ENCODE measurements at places on chromosomes 1 and 21. TPM values are rescaled to one million over a fixed set of nuclear protein-coding genes. Genes with fewer than 3 reads are reported as not detected.

SMCP gene
- not detected for total RNA-seq

CCDC185 gene
- total RNA-seq, result not detected

LGALS8 gene
- 137 TPM for total RNA-seq

RAD54L gene
- total RNA-seq, result 8.4 TPM

AZIN2 gene
- 1.9 TPM for total RNA-seq

TRIM17 gene
- not detected for total RNA-seq

PLA2G2D gene
- total RNA-seq, result not detected

SYCP1 gene
- not detected for total RNA-seq

NTRK1 gene
- total RNA-seq, result under 0.01 TPM

SLAMF9 gene
- total RNA-seq, result not detected

E2F2 gene
- total RNA-seq, result 2.0 TPM

YOD1 gene
- 8.4 TPM for total RNA-seq

MSH4 gene
- under 0.01 TPM for total RNA-seq

AMY1C gene
- total RNA-seq, result not detected

MYBPH gene
- not detected for total RNA-seq

PLA2G2A gene
- total RNA-seq, result not detected

SELENBP1 gene
- 18.7 TPM for total RNA-seq

DAP3 gene
- total RNA-seq, result 66.9 TPM

LHX8 gene
- not detected for total RNA-seq

CNR2 gene
- not detected for total RNA-seq

HLX gene
- 11.7 TPM for total RNA-seq

CIART gene
- 0.65 TPM for total RNA-seq

Measured in epithelial cell of umbilical artery (primary cell).